Tibial nerve (tissue), 4 donors: ENCODE measurements at places on chromosomes 11 and 22. TPM values are rescaled to one million over a fixed set of nuclear protein-coding genes. Genes with fewer than 3 reads are reported as not detected.
A peak's percentile ranks its signal among the peaks of the same experiment; 100 is the strongest.

DNA sequence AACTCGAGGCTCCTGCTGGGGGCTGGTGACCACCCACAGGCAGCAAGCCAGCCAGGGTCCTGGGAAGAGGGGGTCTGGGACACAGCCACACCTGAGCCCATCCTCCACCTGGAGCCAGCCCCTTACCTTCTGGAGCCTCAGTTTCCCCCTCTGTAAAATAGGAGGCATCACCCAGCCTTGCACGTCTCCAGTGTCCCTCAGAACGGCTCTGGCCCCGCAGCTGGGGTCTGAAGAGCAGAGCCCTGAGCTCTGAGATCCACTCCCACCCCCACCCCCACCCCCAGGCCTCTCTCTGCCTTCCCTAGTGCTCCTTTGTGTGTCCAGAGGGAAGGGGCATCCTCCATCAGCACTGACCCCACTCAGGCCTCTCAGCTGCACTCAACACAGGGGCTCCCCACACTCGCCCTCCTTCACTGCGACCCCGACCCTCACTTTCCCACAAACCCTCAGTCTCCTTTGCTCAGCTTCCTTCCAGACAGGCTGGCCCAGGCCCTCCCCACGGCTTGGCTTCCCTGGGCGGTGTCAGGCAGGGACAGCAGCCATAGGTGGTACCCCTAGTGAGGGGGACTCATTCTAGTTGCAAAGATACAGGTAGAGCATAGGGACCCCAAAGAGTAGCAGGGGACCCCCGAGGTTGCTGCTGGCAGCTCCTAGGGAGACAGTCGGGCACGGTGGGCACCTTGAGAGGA, 33.3 kb upstream of the KCNQ1OT1 start:
- no peaks in the 10 kb centered on the region for H3K27me3 ChIP-seq
- no peak overlapping the region for H3K4me3 ChIP-seq
- H3K4me1 ChIP-seq: peaks cover 48% of the 10 kb centered on the region

- DNase-seq: no peak
- no peak overlapping the region for H3K4me3 ChIP-seq
- no peak overlapping the region for H3K27ac ChIP-seq
- no peaks in the 10 kb centered on the region for H3K4me1 ChIP-seq
- no peaks in the 10 kb centered on the region for H3K27me3 ChIP-seq
- H3K36me3 ChIP-seq: no peaks in the 10 kb centered on the region
Measured at GRCh38 chr11:20132667-20133039, 27.6 kb downstream of the DBX1 start.

GRCh38 chr22:37206118-37206840, 6.0 kb downstream of the SSTR3 start:
- no peaks in the 10 kb centered on the region for H3K27me3 ChIP-seq
- no peak overlapping the region for H3K4me3 ChIP-seq
- H3K36me3 ChIP-seq: no peaks in the 10 kb centered on the region
- no peak for DNase-seq
- no peaks in the 10 kb centered on the region for H3K4me1 ChIP-seq

DNA sequence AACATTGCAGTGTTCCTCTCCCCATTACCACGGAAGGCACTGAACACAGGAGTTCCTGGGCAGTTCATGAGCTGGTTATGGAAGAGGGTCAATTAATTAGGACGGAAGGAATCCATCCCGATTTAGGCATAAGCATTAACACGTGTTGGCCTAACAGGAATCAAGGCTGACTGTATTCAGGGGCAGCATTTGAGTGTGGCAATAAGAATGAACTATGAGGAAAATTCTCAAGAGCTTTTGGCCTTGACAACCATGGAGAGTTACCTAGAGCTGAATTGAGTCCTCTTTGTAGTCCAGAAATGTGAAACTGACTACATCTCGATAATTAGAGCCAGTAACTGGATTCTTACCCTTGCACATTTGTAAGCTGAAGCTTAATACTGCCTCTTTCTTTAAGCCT, 82.4 kb upstream of the CRTAM start:
- DNase-seq: no peak
- no peak overlapping the region for H3K27ac ChIP-seq
- H3K27me3 ChIP-seq: no peaks in the 10 kb centered on the region
- no peak overlapping the region for H3K4me3 ChIP-seq
- H3K4me1 ChIP-seq: no peaks in the 10 kb centered on the region

DNA sequence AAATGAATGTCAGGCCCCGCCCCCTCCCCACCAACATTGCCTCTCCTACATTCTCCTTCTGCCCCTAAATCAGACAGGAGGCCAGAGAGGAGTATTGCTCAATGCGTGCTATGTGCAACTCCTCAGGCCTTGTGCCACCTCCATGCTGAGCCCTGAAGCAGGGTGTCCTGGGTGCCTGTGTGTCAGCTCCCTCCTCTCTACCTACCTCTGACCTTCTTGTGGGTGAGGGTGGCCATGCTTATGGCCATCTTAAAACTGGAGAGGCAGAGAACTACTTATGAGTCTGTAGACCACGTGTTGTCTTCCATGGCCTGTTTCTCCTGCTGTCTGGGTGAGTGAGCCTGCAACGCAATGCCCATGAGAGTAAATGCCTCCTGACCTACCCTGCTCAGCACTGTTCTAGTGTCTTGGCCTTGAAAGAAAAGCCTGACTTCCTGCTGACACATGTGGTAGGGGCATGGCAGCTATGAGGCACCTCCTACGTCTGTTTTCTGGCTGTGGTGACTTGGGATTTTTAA, 10.5 kb downstream of the MCAM start:
- no peak for DNase-seq
- peak overlapping the region; percentile 37 for H3K27ac ChIP-seq
- no peak overlapping the region for H3K4me3 ChIP-seq
- H3K4me1 ChIP-seq: peaks cover 5% of the 10 kb centered on the region
- H3K36me3 ChIP-seq: peaks cover 69% of the 10 kb centered on the region
- no peaks in the 10 kb centered on the region for H3K27me3 ChIP-seq

DNA sequence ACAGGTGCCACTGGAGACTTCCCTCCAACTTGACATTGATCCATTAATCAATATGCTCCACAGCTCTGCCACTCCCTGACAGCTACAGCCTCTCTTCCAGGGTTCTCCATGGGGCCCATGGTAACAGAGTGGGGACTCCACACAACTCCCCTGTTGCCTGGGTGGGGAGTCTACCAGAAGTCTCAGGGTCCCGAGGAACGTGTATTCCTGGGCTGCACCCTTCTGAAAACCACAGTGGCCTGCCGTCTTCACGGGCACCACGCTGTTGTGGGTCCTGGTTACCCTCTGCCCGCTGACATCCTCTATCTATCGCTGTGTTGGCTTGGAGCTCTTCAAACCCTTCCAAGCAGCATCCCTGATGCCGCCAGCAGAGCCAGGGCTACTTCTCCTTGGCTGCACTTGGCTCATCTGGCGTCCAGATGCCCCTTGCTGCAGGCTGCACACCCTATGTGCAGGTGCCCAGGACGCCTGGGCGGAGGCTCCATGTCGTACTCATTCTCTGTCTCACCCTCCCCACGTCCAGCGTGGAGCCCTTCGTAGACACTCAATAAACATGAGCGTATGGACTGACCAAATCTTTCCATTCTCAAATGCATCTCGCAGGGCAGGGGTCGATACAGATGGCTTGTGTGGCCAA, 1341.8 kb downstream of the TBC1D22A start:
- H3K4me1 ChIP-seq: no peaks in the 10 kb centered on the region
- H3K27ac ChIP-seq: no peak overlapping the region
- H3K27me3 ChIP-seq: peaks cover 7% of the 10 kb centered on the region
- H3K36me3 ChIP-seq: no peaks in the 10 kb centered on the region
- DNase-seq: no peak
- H3K4me3 ChIP-seq: no peak overlapping the region

GRCh38 chr22:32348031-32348611, 9.5 kb upstream of the RFPL3 start:
- H3K36me3 ChIP-seq: no peaks in the 10 kb centered on the region
- DNase-seq: no peak
- no peak overlapping the region for H3K4me3 ChIP-seq
- no peaks in the 10 kb centered on the region for H3K4me1 ChIP-seq
- H3K27me3 ChIP-seq: no peaks in the 10 kb centered on the region

GRCh38 chr22:29071261-29072045, 1.4 kb upstream of the KREMEN1 start:
- H3K4me3 ChIP-seq: peak overlapping the region; percentile 24
- H3K27me3 ChIP-seq: no peaks in the 10 kb centered on the region
- H3K4me1 ChIP-seq: no peaks in the 10 kb centered on the region
- peak overlapping the region; percentile 43 for H3K27ac ChIP-seq

DNA sequence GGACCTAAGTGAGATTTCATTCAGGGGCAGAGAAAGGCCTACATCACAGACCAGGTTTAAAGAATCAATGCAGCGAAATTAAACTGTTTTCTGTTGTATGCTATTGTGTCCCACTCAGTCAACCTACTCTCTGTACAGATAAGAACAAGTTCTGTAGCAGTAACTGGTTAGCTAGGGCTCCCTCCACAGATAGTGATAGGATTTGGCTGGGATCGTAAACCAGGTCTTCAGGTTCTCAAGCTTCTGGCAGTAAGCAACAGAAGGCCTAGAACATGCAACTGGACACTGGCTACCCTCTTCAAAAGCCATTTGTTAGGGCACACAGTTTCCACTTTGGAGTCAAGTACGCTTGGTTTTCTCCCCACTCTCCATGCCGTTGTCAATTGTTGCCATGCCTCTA, 69.2 kb downstream of the GDPD4 start:
- no peak for DNase-seq
- H3K27ac ChIP-seq: no peak overlapping the region
- H3K36me3 ChIP-seq: no peaks in the 10 kb centered on the region
- no peaks in the 10 kb centered on the region for H3K27me3 ChIP-seq
- no peak overlapping the region for H3K4me3 ChIP-seq
- H3K4me1 ChIP-seq: no peaks in the 10 kb centered on the region

Gene CSNK2A3
- not detected for total RNA-seq

GRCh38 chr22:30209642-30210041, 36.9 kb downstream of the LIF start:
- peaks cover 28% of the 10 kb centered on the region for H3K4me1 ChIP-seq
- no peaks in the 10 kb centered on the region for H3K27me3 ChIP-seq
- no peak overlapping the region for H3K27ac ChIP-seq
- H3K4me3 ChIP-seq: no peak overlapping the region
- no peak for DNase-seq
- H3K36me3 ChIP-seq: no peaks in the 10 kb centered on the region

Gene DGCR6
- 18.4 TPM for total RNA-seq

Gene ANO5
- total RNA-seq: 1.1 TPM

Gene OR51B4
- 0.42 TPM for total RNA-seq

DNA sequence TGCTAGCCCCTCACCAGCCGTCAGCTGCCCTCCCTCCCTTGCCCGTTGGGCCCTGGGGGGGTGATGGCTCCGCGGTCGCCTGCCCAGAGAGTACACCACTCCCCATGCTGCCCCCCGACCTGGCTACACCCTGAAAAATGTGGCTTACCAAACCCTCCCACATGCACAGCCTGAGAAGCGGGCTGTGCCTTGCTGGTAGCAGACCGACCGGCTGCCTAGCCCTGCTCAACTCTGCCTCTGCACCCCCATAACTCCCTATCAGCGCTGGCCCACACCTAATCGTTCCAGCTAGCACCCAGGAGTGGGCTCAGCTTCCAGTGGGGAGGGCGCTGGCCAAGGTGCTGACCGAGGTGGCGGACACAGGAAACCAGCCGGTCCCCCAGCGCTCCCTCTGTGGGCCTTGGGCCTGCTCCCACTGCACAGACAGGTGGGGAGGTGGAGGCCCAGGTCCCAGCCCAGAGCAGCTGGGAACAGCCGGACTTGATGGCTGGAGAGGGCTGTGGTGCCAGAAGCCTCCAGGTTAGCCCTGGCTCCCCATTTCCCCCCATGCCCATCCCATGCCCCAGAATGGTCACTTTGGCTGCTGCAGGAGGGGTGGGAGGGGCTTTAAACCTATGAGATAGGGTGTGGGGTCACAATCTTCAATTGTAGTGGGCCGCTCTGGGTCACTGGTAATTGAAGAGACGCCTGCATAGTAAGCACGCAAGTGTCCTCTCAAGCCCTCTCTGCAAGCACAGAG, 32.1 kb upstream of the PRODH start:
- H3K27ac ChIP-seq: no peak overlapping the region
- no peaks in the 10 kb centered on the region for H3K36me3 ChIP-seq
- H3K4me1 ChIP-seq: no peaks in the 10 kb centered on the region

Gene PNPLA5
- total RNA-seq: not detected

GRCh38 chr22:27768027-27768653, 33.4 kb downstream of the MN1 start:
- DNase-seq: no peak
- H3K27me3 ChIP-seq: no peaks in the 10 kb centered on the region
- H3K27ac ChIP-seq: no peak overlapping the region
- no peak overlapping the region for H3K4me3 ChIP-seq
- H3K4me1 ChIP-seq: no peaks in the 10 kb centered on the region

- peak overlapping the region; percentile 94 for H3K27ac ChIP-seq
- H3K27me3 ChIP-seq: no peaks in the 10 kb centered on the region
- H3K4me1 ChIP-seq: peaks cover 7% of the 10 kb centered on the region
Measured at GRCh38 chr11:7672276-7672959, 882 bp downstream of the CYB5R2 start.

- no peak overlapping the region for H3K4me3 ChIP-seq
- H3K27ac ChIP-seq: no peak overlapping the region
- H3K27me3 ChIP-seq: no peaks in the 10 kb centered on the region
- H3K4me1 ChIP-seq: peaks cover 29% of the 10 kb centered on the region
Measured at GRCh38 chr22:42313204-42313603, 42.8 kb upstream of the TCF20 start.

- H3K4me1 ChIP-seq: peaks cover 23% of the 10 kb centered on the region
- DNase-seq: no peak
- H3K27me3 ChIP-seq: no peaks in the 10 kb centered on the region
- no peak overlapping the region for H3K4me3 ChIP-seq
Measured at GRCh38 chr22:28112190-28112544, 193.1 kb upstream of the PITPNB start.

Gene TP53I11
- 50.7 TPM for total RNA-seq

Gene CD3G
- total RNA-seq: 1.5 TPM

- no peak overlapping the region for H3K27ac ChIP-seq
- no peak for DNase-seq
- no peaks in the 10 kb centered on the region for H3K36me3 ChIP-seq
Measured at GRCh38 chr22:22079404-22080148, 97.0 kb upstream of the TOP3B start.

Gene ST3GAL4
- total RNA-seq: 93.9 TPM

Gene PHOX2A
- not detected for total RNA-seq

DNA sequence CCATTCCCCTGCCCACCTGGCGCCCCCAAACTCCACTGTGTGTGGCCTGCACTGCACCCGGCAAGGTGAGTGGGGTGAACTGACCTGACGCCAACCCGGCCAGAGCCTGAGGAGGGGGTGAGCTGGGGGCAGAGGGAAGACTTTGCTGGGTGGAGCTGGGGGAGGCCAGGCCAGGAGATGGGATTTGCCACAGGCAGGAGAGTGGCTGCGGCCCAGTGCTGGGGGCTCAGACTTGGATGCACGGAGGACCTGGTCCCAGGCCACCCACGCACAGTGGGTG, 17.8 kb upstream of the FLRT1 start:
- no peaks in the 10 kb centered on the region for H3K36me3 ChIP-seq
- H3K27ac ChIP-seq: no peak overlapping the region
- no peaks in the 10 kb centered on the region for H3K27me3 ChIP-seq
- no peak for DNase-seq

DNA sequence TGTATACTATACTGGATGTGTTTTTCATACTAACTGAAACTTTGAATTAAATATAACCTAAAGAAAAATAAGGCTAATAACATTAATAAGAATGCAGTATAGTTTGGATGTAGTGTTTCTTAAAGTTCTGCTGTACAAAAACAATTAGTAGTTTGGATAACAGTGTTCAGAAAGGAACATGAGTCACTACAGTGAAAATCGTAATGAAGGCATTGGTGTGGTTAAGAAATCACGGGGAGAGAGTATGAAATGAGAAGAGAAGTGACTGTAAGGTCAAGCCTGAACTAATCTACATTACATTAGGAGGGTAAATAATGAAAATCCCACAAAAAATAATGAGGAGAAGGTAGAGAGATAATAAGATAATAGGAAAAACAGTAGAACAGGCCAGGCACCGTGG, 726.6 kb upstream of the ARHGAP42 start:
- no peak overlapping the region for H3K4me3 ChIP-seq
- DNase-seq: no peak
- H3K36me3 ChIP-seq: no peaks in the 10 kb centered on the region
- no peak overlapping the region for H3K27ac ChIP-seq

Gene OVOL1
- not detected for total RNA-seq
